ENCODE measurements at places on chromosomes 1 and 21.

DNA sequence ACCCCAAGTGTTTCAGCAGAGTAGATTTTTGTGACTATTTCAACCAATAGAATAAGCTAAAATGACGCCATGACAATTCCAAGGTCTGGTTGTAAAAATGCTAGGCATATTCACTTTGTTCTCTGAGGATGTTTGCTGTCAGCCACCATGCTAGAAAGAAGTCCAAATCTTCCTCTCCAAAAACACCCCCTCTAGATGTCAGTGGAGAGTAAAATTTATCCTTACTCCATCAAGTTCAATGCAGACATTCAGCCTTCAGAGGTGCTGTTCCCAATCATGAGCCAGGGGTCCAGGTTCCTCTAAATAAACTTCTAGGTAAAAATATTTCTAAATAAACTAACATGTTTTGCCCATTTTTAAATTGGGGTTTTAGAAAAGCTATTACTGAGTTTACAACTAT, 395.4 kb upstream of the ADAMTS5 start:
- no peak for DNase-seq

DNA sequence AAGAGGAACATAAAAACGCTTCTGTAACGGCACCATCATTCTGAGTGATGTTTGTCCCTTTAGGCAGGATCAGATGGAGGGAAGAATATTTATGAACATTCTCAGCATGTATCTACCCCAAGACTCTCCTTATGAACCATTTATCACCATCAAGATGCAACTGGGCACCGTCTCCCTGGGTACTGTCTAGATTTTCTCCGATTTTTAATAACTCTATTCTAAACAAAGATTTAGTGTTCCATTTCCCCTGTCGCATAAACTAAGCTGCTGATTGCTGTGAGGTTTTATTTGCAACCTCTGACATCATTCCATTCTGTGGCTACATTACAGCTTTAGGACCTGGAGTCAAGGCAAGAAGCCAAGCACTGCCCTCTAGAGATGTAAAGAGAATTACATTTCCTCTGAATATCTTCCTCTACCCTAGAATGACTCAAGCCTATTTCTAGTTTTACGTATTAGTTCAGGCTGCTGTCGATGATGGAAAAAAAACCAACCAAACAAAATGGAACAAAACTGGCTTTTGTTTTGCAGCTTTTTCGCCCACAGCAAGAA, 130.1 kb upstream of the MAP1LC3C start:
- no peak for DNase-seq

DNA sequence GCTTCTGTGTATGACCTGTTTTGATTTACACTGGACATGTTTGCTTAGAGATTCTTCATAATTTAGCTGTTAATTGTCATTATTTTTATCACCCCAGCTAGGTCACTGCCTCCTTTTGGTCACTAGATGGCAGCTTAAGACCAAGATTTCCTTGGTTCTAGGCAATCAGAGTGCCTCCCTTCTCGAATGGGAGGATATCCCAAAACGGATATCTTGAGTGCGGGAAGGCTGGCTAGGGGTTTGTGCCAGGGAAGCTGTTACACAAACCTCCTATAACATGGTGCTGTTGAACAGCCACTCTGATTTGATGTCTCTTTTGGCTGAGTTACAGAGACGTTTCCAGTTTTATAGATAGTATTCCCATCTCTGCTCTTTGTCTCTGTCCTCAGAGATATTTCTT, 283.5 kb downstream of the S1PR1 start:
- DNase-seq: peak; percentile 8

DNA sequence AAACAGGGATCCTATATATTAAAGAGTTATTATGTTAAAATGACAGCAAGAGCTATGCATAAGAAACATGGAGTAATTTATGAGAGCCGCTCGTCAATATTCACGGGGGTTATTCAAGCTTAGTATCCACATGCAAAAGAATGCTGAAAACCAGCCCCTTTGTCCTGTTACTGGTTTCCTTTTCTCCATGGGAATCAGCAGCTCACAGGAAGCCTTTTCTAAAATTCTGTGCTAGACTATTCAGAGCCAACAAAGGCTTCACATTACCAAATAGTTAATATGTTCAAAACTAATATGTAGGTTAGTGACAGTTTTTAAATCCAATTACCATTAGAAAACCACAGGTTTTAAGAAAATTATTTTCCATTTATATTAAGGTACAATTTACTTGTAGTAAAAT, 225.6 kb upstream of the MAP1LC3C start:
- no peak for DNase-seq

DNA sequence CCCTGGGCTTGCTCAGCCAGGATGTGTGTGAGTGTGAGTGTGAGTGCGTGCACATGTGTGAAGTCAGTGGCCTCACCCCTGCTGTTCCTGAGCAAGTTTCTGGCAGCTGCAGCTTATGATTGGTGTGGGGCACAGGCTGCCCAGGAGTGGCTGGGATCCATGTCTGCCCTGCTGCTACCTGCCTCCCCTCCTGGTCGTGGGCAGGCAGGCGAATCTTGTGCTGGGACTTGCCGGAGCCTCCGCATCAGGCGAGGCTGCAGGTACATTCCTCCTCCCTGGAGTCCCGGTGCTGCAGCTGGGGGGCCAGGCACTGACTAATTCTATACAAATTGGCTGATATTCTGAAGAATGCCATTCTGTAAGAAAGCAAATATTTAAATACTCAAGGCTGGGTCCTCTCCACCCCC, 85.6 kb upstream of the WNT4 start:
- no peak for DNase-seq

DNA sequence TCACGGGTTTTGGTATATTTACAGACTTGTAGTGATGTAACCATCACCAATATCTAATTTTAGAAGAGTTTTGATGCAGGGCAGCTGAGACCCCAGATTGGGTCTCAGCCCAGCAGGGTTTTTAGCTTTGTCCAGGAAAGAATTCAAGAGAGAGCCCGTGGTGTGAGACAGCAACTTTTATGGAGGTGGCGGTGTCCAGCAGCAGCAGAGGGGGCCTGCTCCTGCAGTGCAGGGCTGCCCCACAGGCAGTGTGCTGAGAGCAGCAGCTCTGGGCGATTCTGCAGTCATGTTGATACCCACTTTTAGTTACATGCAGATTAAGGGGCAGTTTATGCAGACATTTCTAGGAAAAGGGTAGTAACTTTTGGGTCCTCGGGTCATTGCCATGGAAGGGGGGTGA, 1.8 kb upstream of the EPHX1 start:
- no peak for DNase-seq

GRCh38 chr1:19044975-19045831, 88.7 kb upstream of the IFFO2 start:
- DNase-seq: no peak

GRCh38 chr1:100452641-100453040, 85.3 kb upstream of the GPR88 start:
- DNase-seq: no peak

- no peak for DNase-seq
Measured at GRCh38 chr21:17371450-17371849, 141.4 kb upstream of the CXADR start.

DNA sequence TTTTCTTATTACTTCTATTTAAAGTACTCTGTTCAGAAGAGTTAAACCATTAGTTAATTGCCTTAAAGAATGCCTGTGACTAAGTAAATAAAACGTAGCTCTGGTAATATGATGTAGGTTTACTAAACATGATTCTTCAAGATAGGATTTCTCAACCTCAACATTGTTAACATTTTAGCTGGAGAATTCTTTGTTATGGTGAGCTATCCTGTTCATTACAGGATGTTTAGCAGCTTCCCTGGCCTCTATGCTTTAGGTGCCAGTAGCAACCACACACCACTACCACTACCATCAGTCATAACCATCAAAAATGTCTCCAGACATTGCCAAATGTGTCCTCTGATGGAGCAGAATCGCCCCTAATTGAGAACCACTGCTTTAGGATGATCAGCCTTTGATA, 10.7 kb downstream of the RPF1 start:
- no peak for DNase-seq

DNA sequence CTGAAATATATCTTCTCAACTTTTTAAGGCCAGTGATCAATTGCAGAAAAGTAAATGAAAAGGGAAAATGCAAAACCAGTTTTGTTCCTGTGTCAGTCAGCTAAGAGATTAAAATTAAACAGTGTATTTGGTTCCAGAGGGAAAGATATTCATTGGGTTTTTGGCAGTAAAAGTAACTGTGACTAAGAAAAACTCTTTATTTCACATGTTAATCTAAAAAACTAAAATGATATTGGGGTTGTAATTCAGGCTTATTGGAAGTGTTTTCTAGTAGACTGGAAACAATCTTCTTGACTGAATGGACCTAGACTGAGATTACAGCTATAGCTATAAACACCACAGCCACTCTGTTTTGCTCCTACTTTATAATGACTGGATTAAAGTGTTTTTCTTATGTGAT, 413.9 kb downstream of the ADGRL2 start:
- no peak for DNase-seq

GRCh38 chr1:18868354-18868753, 8.9 kb upstream of the TAS1R2 start:
- DNase-seq: no peak

- no peak for DNase-seq
Measured at GRCh38 chr1:4027492-4028138, 127.5 kb upstream of the C1orf174 start.
